ENCODE measurements at places on chromosomes 11 and 22. TPM values are rescaled to one million over a fixed set of nuclear protein-coding genes. Genes with fewer than 3 reads are reported as not detected.
A peak's percentile ranks its signal among the peaks of the same experiment; 100 is the strongest.

- no peak for DNase-seq
Observed at GRCh38 chr22:46233231-46233630, 16.9 kb downstream of the CDPF1 start.

Gene PAMR1
- not detected for total RNA-seq

DNA sequence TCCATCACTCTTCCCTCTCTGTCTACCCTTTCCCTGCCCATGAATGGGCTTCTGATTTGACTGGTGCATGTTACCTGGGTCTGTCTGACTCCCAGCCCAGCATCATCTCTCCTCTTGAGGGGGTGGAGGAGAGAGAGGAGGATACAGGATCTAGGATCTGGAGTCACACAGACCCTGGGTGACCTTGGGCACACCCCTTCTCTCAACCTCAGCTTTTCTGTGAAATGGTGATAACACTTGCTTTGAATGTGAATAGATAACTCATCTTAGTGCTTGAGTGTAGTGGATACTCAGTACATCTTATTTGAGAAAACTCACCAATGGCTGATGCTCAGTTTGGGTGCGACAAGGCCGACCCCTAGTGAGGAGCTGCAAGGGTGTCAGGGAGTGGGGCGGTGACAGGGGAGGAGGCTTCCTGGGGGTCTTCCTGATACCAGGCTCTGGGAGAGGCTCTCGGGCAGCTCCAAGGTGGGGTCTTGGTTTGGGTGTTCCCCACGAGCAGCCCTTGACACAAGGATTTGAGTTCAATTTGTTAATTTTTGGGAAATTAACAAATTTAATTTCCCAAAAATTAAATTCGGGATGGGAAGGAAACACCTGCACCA is 9.0 kb downstream of the INCENP start:
- DNase-seq: no peak

DNA sequence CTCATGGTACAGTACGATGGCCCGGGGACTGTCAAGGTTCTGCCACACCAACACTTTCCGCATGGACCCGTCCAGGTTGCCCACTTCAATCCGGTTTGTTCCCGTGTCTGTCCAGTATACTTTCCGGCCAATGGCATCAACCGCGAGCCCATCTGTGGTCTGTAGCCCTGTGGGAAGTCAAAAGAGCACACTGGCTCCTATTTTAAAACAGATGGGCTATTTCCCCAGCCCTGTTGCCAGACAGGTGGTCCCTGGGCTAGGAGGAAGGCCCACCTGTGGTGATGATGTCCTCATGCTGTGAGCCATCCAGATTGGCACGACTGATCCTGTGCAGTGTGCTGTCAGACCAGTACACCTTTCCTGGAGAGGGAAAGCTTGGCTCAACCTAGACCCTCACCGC is 30.4 kb upstream of the CKAP5 start:
- no peak for DNase-seq

Gene OR51I1
- total RNA-seq: not detected

- peak; percentile 31 for DNase-seq
Observed at GRCh38 chr22:38623351-38623750, 32.8 kb downstream of the FAM227A start.

DNA sequence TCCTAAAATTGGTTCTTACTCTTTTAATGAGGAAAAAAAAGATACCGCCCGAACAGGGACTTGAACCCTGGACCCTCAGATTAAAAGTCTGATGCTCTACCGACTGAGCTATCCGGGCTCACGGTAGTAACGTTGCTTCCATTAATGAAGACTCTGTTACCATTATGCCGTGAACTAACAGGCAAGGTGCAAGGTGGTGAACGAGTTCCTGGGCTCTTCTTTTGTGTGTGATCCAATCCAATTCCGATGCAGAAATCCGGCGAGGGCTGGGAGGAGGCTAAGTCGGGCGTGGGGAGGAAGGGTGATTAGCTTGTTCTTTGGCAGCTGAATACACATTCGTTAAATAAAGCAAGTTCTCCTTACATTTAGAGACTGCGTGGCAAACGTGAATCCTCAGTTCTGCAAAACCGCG is 49.0 kb downstream of the OR4D9 start:
- peak; percentile 82 for DNase-seq
